ENCODE measurements at places on chromosomes 13 and 19.
A peak's percentile ranks its signal among the peaks of the same experiment; 100 is the strongest.

DNA sequence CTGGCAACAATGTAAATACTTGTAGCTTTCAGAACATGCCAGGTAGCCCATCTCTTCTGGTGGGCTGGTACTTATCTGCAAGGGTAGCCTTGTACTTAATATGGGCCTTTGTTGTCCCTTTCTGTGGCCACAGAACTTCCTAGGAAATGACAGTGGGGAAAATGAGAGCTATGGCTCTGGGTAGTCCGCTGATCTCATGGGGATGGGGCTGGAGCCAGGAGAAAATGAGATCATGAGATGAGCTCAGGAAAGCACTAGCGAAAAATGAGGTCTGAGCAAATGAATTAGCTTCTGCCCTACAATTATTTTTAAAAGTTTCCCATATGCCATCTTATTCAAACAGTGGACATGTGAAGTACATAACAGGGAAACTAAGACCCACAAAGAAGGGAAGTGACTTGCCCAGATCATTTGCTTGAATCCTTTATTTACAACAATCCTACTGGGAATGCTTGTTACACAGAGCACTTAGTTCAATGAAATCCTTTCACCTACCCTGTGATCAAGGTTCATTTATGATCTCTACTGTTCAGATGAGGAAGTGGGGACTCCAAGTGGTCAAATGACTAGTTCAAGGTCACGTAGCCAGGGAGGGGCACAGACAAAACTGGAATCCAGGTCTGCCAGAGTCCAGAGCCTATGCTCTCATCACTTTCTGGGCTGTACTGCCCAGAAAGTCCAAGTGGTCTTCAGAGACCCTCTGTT, 87.1 kb downstream of the PTPRS start:
- no peak for DNase-seq

DNA sequence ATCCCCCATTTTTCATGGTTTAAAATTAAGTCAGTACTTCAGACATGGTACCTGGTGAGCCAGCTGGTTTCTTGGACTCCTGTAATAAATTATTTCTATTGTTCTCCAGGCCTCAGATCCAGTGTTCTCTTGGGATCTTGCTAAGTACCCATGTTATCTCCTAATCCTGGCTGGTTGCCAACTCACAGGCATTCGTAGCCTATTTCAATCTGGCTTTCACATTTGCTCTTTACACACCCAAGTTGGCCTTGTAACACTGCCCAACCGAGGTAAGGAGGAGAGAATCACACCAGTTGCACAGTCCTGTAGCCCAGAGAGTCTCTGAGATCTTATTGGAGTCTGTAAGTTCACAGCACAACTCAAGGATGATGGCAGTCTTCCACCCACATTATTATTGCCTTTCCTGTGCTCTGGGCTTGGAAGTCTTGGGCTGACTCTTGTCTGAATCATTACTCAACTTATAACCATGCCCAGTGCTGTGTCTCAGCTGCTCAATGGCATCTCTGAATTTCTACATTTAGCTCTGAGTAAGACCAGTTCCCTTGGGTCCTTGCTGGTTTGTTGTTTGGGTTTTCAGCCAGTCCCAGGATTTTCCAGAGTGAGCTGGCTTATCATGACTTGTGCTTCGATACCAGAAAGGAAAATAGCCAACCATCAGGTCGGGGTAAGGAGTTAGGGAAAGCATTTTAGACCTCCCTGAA, 76.6 kb upstream of the KLF12 start:
- DNase-seq, result no peak

DNA sequence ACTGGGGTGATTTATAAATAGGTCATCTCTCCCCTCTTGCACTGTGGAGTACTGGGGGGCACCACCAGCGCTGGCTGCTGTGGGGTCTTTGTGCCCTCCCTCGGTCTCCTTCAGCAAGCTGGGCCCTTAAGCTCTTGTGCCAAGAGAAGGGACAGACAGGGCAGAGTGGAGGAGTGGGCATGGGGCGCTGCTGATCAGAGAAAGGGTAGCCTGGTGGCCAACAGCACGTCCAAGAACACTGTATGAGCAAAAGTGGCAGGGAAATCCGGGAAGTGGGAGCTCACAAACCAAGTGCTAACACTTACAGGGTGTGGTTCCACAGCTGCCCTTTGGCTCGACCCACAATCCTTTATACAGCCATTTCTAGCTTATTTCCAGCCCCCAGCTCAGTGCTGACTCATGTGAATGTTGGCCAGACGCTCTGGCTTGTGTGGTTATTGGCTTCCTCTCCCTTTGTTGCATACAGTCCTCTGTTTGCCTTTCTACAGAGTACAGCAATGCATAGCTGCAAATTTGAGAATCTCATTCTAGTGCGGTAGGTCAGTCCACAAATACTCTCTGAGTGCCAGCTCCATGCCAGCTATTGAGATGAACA, 298.8 kb downstream of the SHISA2 start:
- no peak for DNase-seq

DNA sequence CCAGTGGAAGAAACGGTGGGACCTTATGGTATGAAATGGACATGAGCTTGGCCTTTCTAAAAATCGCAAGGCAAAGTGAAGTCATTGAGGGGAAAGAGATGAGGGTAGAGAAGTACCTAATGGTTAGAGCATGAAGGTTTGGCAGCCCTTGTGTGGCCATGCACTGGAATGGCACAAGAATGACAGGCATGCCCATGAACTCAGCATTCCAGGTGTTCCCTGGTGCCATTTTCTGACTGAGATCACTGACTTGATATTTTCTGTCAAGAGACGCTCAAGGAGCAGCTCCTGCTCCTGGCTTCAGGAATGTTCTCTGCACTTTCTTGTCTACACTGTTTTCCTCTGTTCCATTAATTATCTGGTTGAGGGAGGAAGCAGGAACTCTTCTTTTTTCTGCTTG, 225.0 kb upstream of the SLC10A2 start:
- no peak for DNase-seq

GRCh38 chr13:114212158-114212495, 22.6 kb upstream of the CDC16 start:
- DNase-seq, result no peak

GRCh38 chr13:38766799-38767198, 79.9 kb downstream of the FREM2 start:
- DNase-seq, result no peak

DNA sequence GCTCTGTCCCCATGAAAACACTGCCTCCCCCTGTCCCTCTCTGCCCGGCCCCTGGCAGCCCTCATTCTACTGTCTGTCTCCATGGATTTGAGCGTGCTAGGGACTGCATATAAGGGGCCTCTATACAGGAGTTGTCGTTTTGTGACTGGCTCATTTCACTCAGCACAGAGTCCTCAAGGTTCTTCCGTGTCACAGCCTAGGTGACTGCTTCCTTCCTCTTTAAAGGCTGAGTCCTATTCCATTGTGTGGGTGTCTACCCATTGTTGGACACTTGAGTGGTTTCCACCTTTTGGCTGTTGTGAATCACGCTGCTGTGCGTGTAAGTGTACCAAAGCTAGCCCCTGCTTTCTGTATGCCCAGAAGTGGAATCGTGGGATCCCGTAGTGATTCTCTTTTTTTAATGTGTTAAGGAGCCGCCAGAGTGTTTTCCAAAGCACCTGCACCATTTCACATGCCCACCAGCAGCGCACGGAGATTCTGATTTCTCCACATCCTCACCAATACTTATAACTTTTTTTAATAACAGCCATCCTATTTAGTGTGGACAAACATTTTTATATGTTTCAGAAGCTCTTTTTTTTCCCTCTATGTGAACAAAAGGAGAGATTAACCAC, 116.7 kb downstream of the COL4A2 start:
- no peak for DNase-seq

GRCh38 chr19:43957891-43958290, 6.9 kb downstream of the ZNF221 start:
- no peak for DNase-seq

- peak; percentile 56 for DNase-seq
Measured at GRCh38 chr13:114131583-114132418, 622 bp downstream of the RASA3 start.

DNA sequence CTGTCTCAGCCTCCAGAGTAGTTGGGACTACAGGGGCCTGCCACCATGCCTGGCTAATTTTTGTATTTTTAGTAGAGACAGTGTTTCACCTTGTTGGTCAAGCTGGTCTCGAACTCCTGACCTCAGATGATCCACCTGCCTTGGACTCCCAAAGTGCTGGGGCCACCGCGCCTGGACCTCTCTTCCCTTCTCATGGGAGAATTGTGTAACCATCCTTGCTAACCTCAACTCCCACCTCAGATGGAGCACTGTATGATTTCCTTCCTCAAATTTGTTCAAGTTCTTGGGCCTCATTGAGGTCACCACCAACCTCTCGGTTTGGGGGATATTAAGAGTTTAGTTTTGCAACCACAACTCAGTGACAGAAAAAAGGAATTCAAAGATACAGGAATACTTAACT, 10.7 kb downstream of the LILRA5 start:
- no peak for DNase-seq
